ENCODE measurements at places on chromosomes 13 and 19.

- DNase-seq = no peak
Observed at GRCh38 chr13:72194523-72194922, 327.5 kb upstream of the DACH1 start.

DNA sequence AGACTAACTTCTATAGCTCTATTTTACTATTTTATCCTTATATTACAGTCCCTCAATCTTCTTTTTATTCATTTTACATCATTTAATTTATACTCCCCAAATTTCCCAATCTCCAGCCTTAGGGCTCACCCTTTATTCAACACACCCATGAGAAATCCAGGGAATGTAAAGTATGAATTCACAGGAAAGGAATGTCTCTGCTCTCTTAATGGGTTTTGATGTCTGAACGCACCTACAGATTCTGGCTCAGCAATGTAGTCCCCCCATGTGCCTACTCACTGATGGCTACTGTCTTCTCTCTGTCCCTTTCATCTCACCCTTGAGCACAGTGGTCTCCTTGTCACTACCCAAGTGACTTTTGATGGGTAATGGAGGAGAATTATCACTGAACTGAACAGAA, 32.8 kb downstream of the TNFSF13B start:
- DNase-seq = no peak

DNA sequence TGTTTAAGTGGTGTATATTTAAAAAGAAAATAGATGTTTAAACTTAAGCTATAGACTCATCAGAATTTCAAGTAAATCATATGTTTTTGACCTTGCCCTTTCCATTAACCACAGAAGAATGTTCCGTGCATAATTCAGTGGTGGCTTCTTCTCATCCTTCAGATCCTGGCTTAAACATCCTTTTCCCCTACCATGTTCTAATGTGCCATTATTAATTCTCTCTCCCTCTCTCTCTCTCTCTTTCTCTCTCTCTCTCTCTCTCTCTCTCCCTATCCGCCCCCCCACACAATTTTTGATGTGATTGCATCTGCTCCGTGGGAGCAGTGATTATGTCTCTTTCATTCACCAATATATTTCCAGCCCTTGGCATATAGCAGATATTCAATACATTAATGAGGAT, 116.4 kb downstream of the DCLK1 start:
- DNase-seq = no peak

- DNase-seq = peak; percentile 15
Observed at GRCh38 chr13:111429064-111429558, 108.7 kb downstream of the TEX29 start.

DNA sequence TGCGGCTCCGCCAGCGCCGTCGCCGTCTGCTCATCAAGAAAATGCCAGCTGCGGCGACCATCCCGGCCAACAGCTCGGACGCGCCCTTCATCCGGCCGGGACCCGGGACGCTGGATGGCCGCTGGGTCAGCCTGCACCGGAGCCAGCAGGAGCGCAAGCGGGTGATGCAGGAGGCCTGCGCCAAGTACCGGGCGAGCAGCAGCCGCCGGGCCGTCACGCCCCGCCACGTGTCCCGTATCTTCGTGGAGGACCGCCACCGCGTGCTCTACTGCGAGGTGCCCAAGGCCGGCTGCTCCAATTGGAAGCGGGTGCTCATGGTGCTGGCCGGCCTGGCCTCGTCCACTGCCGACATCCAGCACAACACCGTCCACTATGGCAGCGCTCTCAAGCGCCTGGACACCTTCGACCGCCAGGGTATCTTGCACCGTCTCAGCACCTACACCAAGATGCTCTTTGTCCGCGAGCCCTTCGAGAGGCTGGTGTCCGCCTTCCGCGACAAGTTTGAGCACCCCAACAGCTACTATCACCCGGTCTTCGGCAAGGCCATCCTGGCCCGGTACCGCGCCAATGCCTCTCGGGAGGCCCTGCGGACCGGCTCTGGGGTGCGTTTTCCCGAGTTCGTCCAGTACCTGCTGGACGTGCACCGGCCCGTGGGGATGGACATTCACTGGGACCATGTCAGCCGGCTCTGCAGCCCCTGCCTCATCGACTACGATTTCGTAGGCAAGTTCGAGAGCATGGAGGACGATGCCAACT, 24.4 kb upstream of the KCTD15 start:
- DNase-seq = no peak

- no peak for DNase-seq
Observed at GRCh38 chr13:80599765-80600164, 258.8 kb upstream of the SPRY2 start.

DNA sequence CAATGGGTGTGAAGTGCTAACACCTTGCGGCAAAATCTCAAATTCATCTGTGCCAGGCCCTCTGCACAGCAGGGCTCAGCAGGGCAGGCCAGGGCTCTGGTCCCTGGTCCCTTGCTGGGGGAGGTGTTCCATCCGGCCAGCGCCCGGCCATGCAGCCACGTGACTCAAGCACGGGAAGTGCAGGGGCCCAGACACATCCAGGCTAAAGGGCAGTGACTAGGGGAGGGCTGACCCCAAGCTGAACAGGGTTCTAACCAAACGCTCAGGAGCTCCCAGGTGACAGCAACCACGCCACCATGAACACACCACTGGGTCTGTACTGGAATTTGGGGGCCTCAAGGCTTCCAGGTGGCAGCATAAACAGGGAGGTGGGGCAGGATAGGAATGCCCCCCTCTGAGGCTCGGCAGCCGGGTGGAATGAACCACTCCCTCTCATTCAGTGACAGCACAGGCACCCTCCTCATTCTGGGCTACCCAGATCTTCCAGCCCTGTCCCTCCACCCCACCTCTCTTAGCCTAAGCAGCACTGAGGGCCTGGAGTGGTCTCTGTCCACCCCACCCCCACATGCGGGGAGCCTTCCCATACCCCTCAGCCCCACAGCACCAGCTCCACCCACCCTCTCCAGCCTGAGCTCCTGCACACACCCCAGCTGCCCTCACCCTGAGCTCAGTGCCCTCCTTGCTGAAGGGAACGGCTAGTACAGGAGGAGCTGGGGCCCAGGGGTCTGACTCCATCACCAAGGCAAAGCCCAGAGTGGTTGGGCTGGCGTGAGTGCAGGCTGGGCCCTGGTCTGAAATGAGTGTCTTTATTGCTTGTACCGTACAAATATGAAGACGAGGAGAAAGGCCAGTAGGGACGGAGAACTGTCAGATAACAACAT, 5.3 kb upstream of the CCNP start:
- DNase-seq = no peak

GRCh38 chr19:14686411-14686810, 3.4 kb upstream of the ZNF333 start:
- no peak for DNase-seq

DNA sequence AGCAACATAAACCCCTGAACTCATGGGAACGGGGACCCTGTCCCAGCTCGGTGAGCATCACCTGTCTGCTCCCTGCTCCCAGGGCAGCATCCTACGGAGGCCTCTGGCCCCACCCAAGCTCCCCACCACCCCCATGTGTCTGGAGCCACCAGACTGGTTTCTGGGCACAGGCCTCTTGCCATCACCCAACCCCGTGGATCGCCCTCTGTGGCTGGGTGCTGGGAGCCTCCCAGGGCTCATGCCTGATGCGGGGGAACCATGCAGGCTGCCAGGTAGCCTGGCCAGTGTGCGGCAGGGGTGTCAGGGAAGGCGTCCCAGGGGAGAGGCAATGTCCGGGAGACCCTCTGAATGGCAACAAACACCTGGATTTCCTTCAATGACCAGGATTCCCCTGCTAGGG, 2.7 kb downstream of the MICOS13 start:
- no peak for DNase-seq

GRCh38 chr13:113207890-113208420, 514 bp downstream of the PCID2 start:
- DNase-seq = no peak

- no peak for DNase-seq
Observed at GRCh38 chr13:105982219-105982930, 553.1 kb downstream of the EFNB2 start.
